Spleen (tissue), 13 donors: ENCODE measurements at places on chromosomes 7 and 10. TPM values are rescaled to one million over a fixed set of nuclear protein-coding genes. Genes with fewer than 3 reads are reported as not detected.
A peak's percentile ranks its signal among the peaks of the same experiment; 100 is the strongest.

DNA sequence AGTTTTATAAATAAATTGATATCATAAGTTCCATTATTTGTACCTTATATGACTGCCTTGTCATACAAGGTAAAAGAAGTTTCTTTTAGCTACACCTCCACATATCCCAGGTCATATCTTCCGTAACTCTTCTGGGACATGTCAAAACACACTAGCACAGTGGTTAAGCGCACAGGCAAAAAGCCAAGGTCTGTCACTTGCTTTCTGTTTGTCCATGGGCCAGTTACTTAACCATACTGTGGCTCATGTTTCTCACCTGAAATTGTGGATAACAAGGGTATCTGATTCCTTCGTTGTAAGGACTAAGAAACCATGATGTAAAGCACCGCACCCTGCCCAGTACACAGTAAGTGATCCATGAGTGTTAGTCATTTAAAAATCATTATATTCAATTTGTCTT, 56.2 kb downstream of the SEMA3D start:
- H3K4me3 ChIP-seq: no peak overlapping the region
- H3K4me1 ChIP-seq: no peaks in the 10 kb centered on the region
- H3K27me3 ChIP-seq: no peaks in the 10 kb centered on the region
- no peaks in the 10 kb centered on the region for H3K36me3 ChIP-seq
- no peak for DNase-seq

- peak within 1 kb of the TSS; percentile 64 for H3K4me3 ChIP-seq
- peaks cover 12% of the 10 kb centered on the region for H3K4me1 ChIP-seq
- H3K36me3 ChIP-seq: no peaks in the 10 kb centered on the region
- peaks cover 18% of the 10 kb centered on the region for H3K27me3 ChIP-seq
- no peak within 1 kb of the TSS for H3K27ac ChIP-seq
- DNase-seq: no peak
Observed at GRCh38 chr10:121598263-121599249, at the start of gene FGFR2. Gene FGFR2, minus strand, starts transcription at chr10:121598444. Its CDS starts 4,627 bp downstream, at chr10:121593817.

DNA sequence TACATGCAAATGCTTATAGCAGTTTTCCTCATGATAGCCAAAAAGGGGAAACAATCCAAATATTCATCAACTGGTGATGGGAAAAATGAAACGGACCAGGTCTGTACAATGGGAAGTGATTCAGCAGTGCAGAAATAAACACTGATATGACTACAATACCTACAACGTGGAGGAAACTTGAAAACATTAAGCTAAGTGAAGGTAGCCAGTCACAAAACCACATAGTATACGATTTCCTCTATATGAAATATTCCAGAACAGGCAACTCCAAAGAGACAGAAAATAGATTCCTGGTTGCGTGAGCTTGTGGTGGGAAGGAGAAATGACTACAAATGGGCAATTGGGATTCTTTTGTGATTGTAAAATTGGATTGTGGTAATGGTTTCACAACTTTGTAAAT, 263.1 kb upstream of the PITRM1 start:
- H3K4me3 ChIP-seq: no peak overlapping the region
- H3K27me3 ChIP-seq: no peaks in the 10 kb centered on the region
- H3K27ac ChIP-seq: no peak overlapping the region
- no peaks in the 10 kb centered on the region for H3K36me3 ChIP-seq
- no peaks in the 10 kb centered on the region for H3K4me1 ChIP-seq

DNA sequence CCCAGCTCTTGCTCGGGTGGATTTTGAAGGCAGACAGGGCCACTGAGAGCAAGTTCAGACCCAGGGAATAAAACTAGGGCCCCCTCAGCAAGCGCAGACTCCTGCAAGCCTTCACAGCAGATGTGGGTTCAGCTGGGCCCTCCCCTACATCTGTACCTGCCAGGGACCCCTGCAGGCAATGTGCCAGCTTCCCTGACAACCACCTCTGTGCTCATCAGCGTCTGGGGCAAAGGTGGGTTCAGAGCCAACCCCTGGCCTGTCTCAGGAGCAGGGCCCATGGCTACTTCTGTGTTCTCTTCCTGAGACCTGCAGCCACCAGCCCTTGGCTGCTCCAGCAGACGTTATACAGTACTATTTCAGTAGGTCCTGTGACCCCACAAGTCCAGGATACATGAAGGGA, 189.5 kb downstream of the DIP2C start:
- H3K36me3 ChIP-seq: no peaks in the 10 kb centered on the region
- H3K27me3 ChIP-seq: no peaks in the 10 kb centered on the region
- DNase-seq: peak; percentile 51
- no peak overlapping the region for H3K27ac ChIP-seq
- no peaks in the 10 kb centered on the region for H3K4me1 ChIP-seq

- H3K27me3 ChIP-seq: no peaks in the 10 kb centered on the region
- peaks cover 98% of the 10 kb centered on the region for H3K36me3 ChIP-seq
Observed at GRCh38 chr10:6221971-6222751, 19.4 kb downstream of the PFKFB3 start.

- no peaks in the 10 kb centered on the region for H3K27me3 ChIP-seq
- H3K36me3 ChIP-seq: peaks cover 80% of the 10 kb centered on the region
- no peak for DNase-seq
- H3K4me3 ChIP-seq: no peak overlapping the region
- no peak overlapping the region for H3K27ac ChIP-seq
- H3K4me1 ChIP-seq: no peaks in the 10 kb centered on the region
Observed at GRCh38 chr10:49478819-49479218, 60.1 kb downstream of the ERCC6 start.

DNA sequence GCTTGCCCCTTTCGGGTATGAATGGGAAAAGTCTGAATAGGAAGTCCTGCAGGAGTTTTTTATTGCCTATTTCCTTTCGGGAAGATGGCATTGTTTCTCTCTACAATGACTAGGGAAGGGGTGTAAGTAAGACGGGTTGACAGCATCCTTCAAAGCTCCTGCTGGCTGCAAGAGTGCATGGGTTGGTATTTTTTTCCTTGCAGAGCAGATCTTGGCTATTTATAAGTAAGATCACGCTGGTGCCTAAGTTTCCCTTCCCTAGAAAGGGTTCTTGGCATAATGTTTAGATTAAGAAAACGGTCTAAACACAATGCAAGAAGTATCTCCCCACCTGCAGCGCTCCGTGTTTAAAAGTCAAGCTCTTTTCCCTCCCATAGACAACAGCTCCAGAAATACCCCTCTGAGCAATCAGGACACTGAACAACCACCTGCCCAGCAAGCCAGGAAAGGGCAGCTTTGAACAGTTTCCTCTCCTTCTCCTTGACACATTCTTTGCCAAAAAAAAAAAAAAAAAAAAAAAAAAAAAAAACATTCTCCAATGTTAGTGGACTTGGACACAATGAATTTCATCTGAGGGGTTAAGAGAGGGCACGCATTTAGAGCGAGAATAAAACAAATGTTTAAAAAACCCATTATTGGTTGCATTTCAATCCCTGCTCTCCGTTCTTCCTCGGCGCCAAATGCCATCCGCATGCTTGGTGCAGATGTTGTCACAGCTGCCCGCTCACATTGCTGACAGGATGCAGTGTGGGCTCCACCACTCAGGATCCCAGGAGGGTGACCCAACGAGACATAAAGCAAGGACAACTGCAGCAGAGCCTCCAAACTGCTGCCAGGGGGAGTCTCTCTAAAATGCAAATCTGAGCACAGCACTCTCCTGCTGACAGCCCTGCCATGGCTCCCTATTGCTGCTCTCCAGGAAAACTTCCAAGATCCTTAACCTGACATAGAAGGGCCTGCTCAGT, 427.4 kb upstream of the MGMT start:
- H3K36me3 ChIP-seq: no peaks in the 10 kb centered on the region
- no peaks in the 10 kb centered on the region for H3K27me3 ChIP-seq
- no peaks in the 10 kb centered on the region for H3K4me1 ChIP-seq
- no peak overlapping the region for H3K27ac ChIP-seq

DNA sequence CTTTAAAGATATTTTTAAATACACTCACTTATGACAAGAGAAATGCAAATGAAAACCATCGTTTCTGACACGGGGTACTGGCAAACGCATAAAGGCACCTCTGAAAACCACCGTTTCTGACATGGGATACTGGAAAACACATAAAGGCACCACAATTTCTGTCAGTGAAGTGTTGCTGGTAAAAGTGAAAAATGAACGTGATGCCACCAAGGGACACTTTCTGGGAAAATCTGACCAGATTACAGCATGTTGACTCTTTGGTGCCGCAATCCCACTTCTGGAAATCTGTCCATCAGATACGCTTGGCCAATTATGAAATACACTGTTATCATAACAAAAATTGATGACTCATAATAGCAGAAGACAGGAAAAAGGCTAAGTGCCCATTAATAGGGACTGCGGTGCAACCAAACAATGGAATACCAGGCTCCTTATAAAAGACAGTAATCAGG, 131.7 kb downstream of the ZMYND11 start:
- no peak overlapping the region for H3K4me3 ChIP-seq
- no peaks in the 10 kb centered on the region for H3K4me1 ChIP-seq
- no peaks in the 10 kb centered on the region for H3K36me3 ChIP-seq
- no peak overlapping the region for H3K27ac ChIP-seq

DNA sequence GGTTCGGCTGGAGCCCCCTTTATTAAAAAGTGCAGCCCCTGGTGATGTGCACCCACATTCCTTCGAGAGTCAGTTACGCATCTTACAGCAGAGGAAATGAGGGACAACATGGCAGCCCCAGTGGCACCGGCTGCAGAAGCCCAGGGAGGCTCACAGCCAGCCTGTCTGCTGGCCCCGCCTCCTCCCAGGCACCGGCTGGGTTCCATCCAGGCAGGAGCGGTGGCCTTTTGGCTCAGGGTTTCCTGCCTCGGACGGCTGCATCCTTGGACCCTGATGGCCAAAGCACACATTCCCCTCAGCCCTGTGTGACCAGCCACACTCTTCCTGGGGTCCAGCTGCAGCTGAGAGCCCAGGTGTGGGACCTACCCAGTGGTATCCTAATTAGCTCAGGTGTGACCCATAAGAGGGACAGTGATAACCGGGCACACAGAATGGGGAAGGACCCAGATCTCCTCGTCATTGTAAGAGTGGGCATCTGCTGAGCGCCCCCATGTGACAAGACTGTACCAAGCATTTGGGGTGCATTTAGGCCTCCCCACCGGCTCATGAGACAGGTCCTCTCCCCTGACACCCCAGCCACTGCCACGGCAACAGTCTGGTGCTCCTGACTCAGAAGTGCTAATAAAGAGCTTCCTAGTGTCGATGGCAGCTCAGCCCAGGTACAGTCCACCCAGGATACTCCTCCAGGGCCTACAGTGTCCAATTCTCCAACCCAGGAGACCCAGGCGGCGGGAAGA, 63.3 kb upstream of the CHST15 start:
- peaks cover 45% of the 10 kb centered on the region for H3K4me1 ChIP-seq
- H3K27me3 ChIP-seq: no peaks in the 10 kb centered on the region
- no peak overlapping the region for H3K4me3 ChIP-seq
- DNase-seq: peak; percentile 80

DNA sequence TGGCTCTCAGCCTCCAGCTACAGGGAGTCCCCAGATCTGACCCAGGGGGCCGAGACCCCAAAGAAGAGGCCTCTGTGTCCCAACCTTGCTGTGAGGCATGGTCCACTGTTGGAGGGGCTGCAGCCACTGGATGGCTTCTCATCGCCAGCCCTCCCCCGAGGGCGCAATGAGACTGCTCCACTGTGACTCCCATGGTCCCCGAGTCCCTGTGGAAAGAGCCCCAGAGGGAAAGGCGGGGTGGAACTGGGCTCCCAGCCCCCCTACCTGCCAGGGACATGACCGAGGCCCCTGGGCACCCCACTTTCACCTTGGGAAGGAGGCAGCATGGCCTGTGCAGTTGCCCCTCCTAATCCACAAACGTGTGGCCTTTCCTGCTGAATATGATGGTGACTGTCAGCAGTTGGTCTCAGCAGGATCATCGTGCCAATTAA, 33.5 kb upstream of the RET start:
- no peaks in the 10 kb centered on the region for H3K27me3 ChIP-seq
- H3K4me1 ChIP-seq: no peaks in the 10 kb centered on the region
- no peak overlapping the region for H3K4me3 ChIP-seq
- H3K36me3 ChIP-seq: no peaks in the 10 kb centered on the region
- no peak overlapping the region for H3K27ac ChIP-seq
- DNase-seq: no peak

GRCh38 chr7:141911391-141911790, 4.8 kb upstream of the OR9A4 start:
- H3K4me1 ChIP-seq: peaks cover 5% of the 10 kb centered on the region
- no peak overlapping the region for H3K4me3 ChIP-seq
- no peak for DNase-seq
- H3K27ac ChIP-seq: no peak overlapping the region
- no peaks in the 10 kb centered on the region for H3K27me3 ChIP-seq

DNA sequence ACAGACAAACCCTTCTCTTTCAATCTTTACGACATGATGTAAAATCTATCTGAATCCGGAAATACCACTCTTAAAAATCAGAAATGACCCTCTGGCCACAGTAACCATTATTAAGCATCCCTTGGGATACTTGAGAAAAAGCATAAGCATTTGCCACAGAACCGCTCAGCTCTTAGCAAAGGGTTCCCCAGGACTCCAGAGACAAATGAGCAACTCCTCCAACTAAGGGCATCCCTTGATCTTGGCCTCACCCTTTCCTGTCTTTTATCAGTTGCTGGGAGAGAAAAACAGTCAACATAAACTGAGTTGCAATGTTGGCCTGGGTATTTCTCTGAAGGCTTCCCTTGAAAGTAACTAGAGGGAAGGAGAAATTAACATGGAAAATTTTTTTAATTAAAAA, 3.5 kb downstream of the PDLIM1 start:
- H3K36me3 ChIP-seq: no peaks in the 10 kb centered on the region
- H3K4me3 ChIP-seq: no peak overlapping the region
- H3K27ac ChIP-seq: peak overlapping the region; percentile 52
- no peak for DNase-seq
- H3K27me3 ChIP-seq: no peaks in the 10 kb centered on the region

GRCh38 chr10:32951111-32951510, 6.9 kb downstream of the ITGB1 start:
- no peaks in the 10 kb centered on the region for H3K27me3 ChIP-seq
- DNase-seq: no peak
- no peaks in the 10 kb centered on the region for H3K36me3 ChIP-seq
- no peak overlapping the region for H3K4me3 ChIP-seq

GRCh38 chr7:106460792-106461254, 176.0 kb upstream of the NAMPT start:
- no peaks in the 10 kb centered on the region for H3K27me3 ChIP-seq
- DNase-seq: no peak
- H3K4me3 ChIP-seq: no peak overlapping the region
- no peaks in the 10 kb centered on the region for H3K36me3 ChIP-seq
- peaks cover 3% of the 10 kb centered on the region for H3K4me1 ChIP-seq

Gene JCAD
- total RNA-seq: 1.2 TPM

Gene KMT2E
- 132 TPM for total RNA-seq

Gene UCMA
- total RNA-seq: not detected
